Upper lobe of right lung (tissue), 1 donor: ENCODE measurements at places on chromosomes 12 and 14.

DNA sequence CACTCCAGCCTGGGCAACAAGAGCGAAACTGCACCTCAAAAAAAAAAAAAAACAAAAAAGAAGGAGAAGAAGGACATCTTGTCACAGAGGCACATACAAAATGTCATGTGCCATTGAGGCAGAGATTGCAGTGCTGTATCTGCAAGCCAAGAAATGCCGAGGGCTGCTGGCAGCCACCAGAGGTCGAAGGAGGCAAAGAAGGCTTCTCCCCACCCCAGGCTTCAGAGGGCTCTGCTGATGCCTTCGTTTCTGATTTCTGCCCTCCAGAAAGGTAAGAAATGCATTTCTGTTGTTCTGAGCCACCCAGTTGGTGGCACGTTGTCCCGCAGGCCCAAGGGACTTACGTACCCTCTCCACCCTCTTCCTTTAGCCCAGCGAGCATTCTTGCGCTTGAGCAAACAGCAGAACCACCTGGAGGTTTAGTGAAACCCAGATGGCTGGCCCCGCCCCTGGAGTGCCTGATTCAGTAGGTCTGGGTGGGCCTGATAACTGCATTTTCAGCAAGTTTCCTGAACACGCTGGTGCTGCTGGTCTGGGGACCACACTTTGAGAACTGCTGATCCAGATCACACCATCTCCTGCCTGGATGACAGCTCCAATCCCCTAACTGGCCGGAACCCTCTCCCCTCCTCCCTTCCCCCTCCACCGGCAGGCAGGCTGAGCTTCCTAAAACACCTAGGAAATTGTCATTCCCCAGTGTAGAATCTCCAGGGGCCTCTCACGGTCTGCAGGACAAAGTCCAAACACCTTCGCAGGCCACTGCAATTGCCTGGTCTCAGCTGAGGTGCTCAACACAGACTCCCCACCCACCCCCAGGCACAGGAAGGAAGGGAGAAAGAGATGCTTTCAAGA lies 21.1 kb upstream of the SCARB1 start:
- DNase-seq, result no peak

DNA sequence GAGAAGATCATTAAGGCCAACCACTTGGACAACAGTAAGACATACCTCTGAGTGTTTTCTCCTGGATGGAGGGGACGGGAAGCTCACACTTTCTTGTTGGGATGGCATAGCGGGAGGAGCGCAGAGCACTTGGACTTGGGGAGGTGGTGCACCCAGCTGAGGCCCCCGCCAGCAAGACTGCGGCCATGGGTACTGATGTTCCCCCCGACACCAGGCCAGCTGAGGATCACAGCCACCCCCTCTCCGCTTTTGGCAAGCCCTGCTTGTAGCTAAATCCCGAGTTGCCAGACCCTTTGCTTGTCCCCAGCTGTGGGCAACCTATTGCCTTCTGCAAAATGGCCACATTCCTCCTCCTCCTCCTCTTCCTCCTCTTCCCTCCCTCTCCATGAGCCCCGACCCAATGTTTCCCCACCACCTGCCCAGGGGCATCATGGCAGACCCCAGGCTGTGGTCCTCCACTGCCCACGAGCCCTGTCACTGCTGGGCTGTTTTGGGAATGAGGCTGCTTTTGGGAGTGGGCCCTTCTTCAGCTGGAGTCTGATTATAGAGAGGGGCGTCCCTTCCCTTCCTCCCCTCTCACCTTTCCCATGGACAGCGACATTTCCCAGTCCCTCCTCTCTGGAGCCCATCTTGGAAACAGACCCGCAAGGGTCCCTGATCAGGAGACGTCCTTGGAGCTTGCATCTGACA lies 62.8 kb downstream of the PRMT8 start:
- DNase-seq, result no peak

DNA sequence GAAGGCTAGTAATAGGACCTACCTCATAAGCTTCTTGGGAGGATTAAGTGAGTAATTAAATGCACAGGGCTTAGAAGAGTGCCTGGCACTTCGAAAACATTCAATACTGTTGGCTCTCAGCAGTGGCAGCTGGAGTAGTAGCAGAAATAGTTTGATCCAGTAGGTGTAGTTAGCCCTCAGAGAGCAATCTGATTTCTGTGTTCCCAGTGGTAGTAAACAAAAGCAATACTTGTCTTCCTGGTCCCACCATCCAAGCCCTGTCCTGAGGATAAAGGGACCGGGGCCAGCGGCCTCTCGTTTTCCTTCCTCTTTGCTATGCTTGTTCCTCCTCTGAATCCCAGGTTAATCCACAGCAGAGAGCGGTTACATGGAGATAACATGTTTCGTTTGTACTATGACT lies 131.6 kb downstream of the SAMD4A start:
- DNase-seq, result no peak

DNA sequence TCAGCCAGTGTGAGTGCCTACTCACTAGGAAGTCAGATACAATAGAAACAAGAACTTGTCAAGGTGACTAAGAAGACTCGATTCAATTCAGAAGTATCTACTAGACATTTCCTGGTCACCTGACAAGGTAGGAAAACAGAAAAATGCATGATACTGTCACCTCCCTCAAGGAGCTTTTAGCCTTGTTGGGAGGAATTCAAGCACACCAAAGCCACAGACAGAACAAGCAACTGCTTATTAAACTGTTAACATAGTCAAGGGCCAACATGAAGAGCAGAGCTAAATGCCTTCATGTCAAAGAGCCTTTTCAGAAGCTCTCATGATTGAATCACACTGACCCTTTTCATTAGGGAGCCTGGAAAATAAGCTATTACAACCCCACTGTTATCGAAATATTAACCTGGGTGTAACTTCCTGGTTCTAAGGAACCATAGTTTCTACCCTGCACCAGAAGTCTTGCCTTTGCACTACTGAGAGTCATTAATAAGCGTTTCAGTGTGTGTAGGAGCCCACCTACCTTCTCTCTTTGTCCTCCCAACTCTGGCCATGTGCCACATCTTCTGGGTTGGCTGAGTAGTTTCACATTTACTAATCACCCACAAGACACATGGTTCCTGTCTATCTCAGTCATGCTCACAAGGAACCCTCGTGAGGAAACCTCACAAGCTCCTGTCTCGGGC lies 31.0 kb upstream of the LGALS3 start:
- no peak for DNase-seq

- peak; percentile 75 for DNase-seq
Measured at GRCh38 chr14:54050759-54051158, 94.1 kb upstream of the BMP4 start.

GRCh38 chr12:48142818-48143674 lies 14.3 kb downstream of the ASB8 start:
- no peak for DNase-seq

DNA sequence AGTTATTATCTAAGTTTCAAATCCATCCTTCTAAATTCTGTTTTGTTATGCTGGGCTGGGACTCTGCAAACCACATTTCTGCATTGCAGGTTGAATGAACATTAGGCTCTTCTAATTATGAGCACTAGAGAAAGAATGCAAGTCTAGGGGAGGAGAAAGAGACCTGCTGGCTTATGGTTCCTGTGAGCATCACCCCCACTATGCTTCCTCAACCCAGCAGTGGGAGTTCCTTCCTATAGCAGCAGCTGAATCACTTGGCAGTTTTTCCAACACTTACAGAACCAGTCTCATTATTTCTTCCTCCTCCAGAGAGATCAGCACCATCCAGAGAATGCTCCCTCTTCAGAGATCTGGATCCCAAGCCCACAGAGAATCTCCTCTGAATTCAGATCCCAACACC lies 297.7 kb upstream of the CLEC14A start:
- DNase-seq, result no peak

- DNase-seq, result peak; percentile 84
Measured at GRCh38 chr12:55974308-55974730, 441 bp downstream of the RAB5B start.

- DNase-seq, result no peak
Measured at GRCh38 chr12:103915306-103915705, 14.9 kb upstream of the HSP90B1 start.

DNA sequence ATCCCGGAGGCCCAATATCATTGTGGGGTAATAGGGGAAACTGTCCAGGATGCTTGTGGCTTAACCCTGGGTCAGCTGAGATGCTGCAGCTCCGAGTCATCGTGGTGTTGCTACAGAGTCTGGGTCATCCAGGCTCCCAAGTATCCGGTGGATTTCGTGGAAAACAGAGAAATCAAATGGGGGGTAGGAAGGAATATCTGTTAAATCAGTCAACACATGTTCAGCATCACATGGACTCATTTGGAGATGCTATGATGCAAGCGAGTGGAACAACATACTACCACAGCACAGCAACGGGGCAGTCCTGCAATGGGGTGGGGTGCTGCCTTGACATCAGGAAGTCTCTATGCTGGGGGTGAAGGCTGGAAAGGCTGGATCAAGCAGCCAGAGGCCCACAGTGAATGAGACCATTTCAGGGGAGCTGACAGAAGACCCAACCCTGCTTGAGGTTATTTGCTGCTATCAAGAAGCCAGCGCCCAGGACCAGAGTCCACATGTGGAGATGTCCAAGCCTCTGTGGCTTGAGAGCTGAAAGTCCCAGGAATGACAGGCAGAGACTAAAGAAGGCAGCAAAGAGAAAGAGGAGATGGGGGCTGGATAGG lies 22.9 kb downstream of the VDR start:
- no peak for DNase-seq

- no peak for DNase-seq
Measured at GRCh38 chr12:26692407-26692806, 140.6 kb downstream of the ITPR2 start.

GRCh38 chr14:106840258-106840657 lies 1313.9 kb downstream of the TMEM121 start:
- no peak for DNase-seq

- DNase-seq, result no peak
Measured at GRCh38 chr14:77032491-77032843, 4.0 kb upstream of the IRF2BPL start.

- peak; percentile 46 for DNase-seq
Measured at GRCh38 chr14:100875861-100876590, 27.5 kb downstream of the RTL1 start.

DNA sequence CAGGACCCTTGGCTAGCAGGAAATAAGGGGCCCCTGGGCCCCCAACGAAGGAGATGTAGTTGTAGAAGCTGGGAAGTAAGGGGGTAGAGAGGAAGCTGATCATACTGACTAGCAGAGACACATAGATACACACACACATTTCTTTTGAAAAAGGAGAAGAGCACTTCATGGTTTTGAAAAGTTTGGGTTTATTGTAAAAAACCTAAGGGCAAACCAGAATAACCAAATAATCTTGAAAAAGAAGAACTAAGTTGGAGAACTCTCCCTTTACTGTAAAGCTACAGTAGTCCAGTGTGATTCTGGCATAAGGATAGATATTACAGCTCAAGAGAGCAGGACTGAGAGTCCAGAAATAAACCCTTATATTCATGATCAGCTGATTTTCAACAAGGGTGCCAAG lies 5.8 kb upstream of the HCAR3 start:
- DNase-seq, result no peak

DNA sequence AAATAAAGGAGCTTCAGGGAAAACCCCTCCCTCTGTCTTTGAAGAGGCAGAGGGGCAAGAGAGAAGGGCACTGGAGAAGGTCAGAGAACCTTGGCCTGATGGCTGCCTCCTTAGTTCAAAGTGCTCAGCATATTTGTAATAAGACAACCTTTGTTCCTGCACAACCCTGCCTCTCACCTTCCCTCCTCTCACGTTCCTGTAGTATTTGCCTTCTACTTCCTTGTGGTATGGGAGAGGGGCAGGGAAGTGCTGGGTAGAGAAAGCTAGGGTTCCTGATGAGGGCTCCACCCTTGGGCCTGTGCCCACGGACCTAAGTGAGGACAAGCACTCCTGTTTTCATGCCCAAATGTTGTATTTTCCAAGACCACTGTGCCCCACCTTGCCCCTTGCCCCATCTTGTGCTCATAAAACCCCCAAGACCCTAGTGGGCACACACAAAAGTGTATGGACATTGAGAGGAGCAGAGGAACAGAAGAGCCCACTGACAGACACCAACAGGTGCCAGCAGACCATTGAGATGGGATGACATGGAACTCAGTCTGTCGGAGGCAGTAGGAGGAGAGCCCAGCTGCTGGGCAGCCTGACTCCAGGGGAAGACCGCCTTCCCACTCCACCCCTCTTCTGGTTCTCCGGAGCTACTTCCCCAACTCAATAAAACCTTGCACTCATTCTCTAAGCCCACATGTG lies 261.5 kb upstream of the CCDC196 start:
- no peak for DNase-seq

DNA sequence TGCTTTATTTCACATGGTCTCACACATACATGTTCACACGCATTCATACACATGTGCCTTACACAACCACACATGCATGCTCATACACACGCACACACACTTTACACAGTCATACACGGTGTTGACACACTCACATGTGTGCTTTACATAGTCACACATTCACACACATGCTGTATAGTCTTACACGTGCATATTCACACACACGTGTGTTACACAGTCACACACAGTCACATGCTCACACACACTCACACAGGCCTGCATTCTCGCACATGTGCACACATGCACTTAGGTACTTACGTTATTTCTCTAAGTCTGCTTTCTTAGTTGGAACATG lies 18.0 kb upstream of the PLEKHG3 start:
- DNase-seq, result no peak

DNA sequence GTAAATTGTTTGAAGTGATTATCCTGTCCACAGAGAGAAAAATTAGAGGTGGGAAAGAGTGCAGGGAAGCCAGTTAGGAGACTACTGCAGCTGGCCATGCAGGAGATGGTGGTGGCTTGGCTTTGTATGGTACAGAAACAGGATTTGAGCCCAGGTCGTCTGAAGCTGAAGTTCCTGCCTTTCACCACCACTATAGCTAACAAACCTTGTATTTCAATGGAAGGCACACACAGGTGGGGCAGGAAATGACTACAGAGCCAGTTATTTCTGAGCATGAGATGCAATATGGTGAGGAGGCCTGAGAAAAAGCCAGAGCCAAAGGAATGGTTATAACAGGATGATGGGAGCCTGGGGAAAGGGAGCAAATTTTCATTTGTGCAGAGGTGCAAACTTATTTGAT lies 103.9 kb downstream of the BTG1 start:
- no peak for DNase-seq

- no peak for DNase-seq
Measured at GRCh38 chr14:44657203-44657602, 150.1 kb upstream of the FSCB start.

- DNase-seq, result no peak
Measured at GRCh38 chr12:66915306-66915904, 236.5 kb upstream of the GRIP1 start.

DNA sequence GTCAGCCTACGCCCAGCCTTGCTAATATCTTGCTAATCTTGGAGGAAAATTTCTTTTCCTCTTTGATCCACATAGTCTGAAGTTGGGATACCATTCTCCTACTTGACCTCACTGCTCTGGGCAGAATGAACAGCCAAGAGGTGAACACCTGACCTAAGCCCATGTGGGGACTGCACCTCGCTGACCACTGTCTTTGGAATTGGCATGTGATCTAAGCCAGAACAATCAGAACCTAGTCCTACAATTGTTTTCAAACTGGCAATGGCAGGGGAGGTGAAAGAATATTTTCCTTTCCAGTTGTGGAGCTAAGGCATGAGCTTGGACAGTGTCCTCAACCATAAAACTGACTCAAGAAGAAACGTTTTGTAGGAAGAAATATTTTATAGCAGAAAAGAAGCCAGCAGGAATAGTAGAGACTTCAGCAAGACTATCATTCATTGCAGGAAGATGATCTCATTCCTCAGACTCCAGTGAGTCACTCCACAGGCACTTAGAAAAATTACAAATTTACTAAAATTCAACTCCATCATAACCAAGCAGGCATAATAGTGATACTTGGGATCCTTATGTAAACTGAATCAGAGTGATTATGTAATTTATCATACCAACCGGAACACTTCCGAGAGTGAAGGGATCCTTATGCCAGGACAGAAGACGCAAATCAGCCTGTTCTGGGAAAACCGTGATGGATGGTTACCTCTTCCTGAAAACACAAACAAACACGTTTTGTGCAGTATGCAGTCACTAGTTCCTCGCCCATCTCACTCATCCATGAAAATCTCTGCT lies 14.7 kb downstream of the PTPRO start:
- DNase-seq, result no peak
